Caki2 (cell line): ENCODE measurements at places on chromosomes 3 and 15. TPM values are rescaled to one million over a fixed set of nuclear protein-coding genes. Genes with fewer than 3 reads are reported as not detected.

Gene SRGAP3
- 1.8 and 7.6 TPM in 2 replicates for total RNA-seq

Gene FHIT
- 0.35 and 4.8 TPM in 2 replicates for total RNA-seq

Gene HYAL1
- total RNA-seq: 1.2 TPM in 1 of 2 replicates, not detected in the other

Gene ALDH1A3
- 130 and 141 TPM in 2 replicates for total RNA-seq

Gene TMCO5A
- not detected in 2 replicates for total RNA-seq

Gene MRPS22
- 66.9 and 85.9 TPM in 2 replicates for total RNA-seq

Gene RTP1
- not detected in 2 replicates for total RNA-seq

Gene C3orf22
- total RNA-seq: not detected in 2 replicates

Gene SGO1
- 9.4 and 10.8 TPM in 2 replicates for total RNA-seq

Gene THAP10
- 7.2 and 11.1 TPM in 2 replicates for total RNA-seq

Gene RASL12
- total RNA-seq: not detected in 2 replicates

Gene MIX23
- 46.2 and 72.9 TPM in 2 replicates for total RNA-seq

Gene CLRN1
- total RNA-seq: not detected in 2 replicates

Gene UROC1
- not detected in 2 replicates for total RNA-seq

Gene MNS1
- total RNA-seq: 1.1 and 4.2 TPM in 2 replicates

Gene CSTA
- total RNA-seq: not detected in 2 replicates

Gene CACNA1D
- 0.24 TPM in 1 of 2 replicates, not detected in the other for total RNA-seq

Gene GXYLT2
- total RNA-seq: 0.20 and 2.1 TPM in 2 replicates

Gene DYNLT2B
- 5.6 and 28.4 TPM in 2 replicates for total RNA-seq

Gene RETNLB
- total RNA-seq: not detected in 2 replicates

Gene SLC12A1
- not detected in 2 replicates for total RNA-seq

Gene ABI3BP
- total RNA-seq: 0.10 TPM in 1 of 2 replicates, not detected in the other

Gene SLITRK3
- not detected in 2 replicates for total RNA-seq

Gene STRA6
- total RNA-seq: 14.9 and 17.7 TPM in 2 replicates

Gene MESP2
- 0.43 and 1.4 TPM in 2 replicates for total RNA-seq

Gene RBP2
- total RNA-seq: not detected in 2 replicates

Gene TNFAIP8L3
- total RNA-seq: 0.14 TPM in 1 of 2 replicates, not detected in the other

Gene CIDEC
- total RNA-seq: not detected in 2 replicates

Gene BCHE
- 78.5 and 83.1 TPM in 2 replicates for total RNA-seq

Gene FOXB1
- total RNA-seq: not detected in 2 replicates

Gene SCAP
- total RNA-seq: 47.7 and 49.5 TPM in 2 replicates

Gene SPTSSB
- total RNA-seq: not detected in 2 replicates

Gene SLC6A20
- total RNA-seq: 0.10 and 0.26 TPM in 2 replicates

Gene CPNE9
- not detected in 2 replicates for total RNA-seq

Gene AHSG
- not detected in 2 replicates for total RNA-seq

Gene BUB1B
- 44.3 and 49.3 TPM in 2 replicates for total RNA-seq

Gene ZPLD1
- total RNA-seq: 0.84 TPM in 1 of 2 replicates, not detected in the other

Gene CTDSPL2
- 43.5 and 50.0 TPM in 2 replicates for total RNA-seq

Gene CDHR4
- not detected in 2 replicates for total RNA-seq

Gene OXTR
- 0.61 and 1.6 TPM in 2 replicates for total RNA-seq

Gene SERPINI2
- 1.8 TPM in 1 of 2 replicates, not detected in the other for total RNA-seq

Gene ALDH1L1
- total RNA-seq: 2.6 and 5.9 TPM in 2 replicates
